ENCODE measurements at places on chromosomes 7 and 10.

- DNase-seq = no peak
Observed at GRCh38 chr10:31751051-31751737, 177.4 kb downstream of the ARHGAP12 start.

GRCh38 chr10:129483430-129484010 lies 16.5 kb downstream of the MGMT start:
- DNase-seq = peak; percentile 8

- DNase-seq = no peak
Observed at GRCh38 chr10:58070956-58071355, 196.7 kb downstream of the IPMK start.

DNA sequence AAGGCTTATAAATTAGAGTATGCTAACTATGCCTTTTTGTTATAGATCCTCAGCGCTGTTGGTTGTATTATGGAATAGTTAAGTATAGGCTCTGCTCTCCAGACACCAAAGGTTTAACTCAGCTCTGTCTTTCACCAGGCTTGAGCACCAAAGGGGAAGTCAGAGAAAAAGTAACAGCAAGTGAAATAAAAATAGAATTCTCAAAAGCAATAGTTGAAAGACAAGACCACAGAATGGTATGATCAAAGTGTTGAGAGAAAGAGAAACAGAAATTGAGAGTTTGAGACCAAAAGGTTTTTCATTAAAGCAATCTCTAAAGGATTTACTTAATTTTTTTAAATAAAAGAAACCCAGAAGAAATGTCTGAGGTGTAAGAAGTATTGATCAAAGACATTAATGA lies 529.8 kb upstream of the C7orf33 start:
- no peak for DNase-seq

DNA sequence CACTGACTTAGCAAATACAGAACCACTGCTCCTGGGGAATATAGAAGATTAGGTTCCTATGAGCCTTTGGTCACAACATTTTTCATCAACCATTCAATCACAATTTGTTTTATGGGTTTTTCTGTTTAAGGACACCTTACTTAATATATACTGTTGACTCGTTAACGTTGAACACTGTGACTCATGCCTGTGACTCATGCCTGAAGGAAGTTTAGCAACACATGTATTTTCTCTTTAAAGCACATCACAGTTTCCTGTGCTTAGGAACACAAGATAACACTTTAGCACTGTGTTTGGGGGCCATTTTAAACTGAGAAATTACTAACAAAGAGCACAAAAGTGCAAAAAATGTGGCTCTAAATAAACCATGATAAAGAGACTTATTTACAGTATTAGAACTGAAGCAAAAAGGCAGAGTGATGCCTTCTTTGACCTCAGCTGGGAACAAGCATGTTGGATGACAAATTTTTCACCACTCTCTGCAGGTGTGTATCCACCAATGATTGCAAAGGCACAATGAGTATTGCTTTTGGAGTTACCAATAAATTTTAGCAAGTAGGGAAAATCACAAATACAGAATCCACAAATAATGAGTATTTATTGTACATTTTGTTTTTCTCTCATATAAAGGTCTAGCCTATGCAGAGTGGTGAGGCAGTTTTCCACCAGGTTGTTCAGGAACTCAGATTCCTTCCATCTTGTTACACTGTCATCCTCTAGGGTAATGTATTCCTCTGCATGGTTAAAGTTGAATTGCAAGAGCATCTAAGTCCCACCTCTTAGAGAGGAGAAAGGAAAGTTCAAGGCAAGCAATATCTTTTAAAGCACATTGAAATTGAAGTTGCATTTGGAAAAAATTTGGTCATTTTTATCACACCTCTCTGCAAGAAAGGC lies 7.3 kb downstream of the FGFBP3 start:
- DNase-seq = peak; percentile 70

DNA sequence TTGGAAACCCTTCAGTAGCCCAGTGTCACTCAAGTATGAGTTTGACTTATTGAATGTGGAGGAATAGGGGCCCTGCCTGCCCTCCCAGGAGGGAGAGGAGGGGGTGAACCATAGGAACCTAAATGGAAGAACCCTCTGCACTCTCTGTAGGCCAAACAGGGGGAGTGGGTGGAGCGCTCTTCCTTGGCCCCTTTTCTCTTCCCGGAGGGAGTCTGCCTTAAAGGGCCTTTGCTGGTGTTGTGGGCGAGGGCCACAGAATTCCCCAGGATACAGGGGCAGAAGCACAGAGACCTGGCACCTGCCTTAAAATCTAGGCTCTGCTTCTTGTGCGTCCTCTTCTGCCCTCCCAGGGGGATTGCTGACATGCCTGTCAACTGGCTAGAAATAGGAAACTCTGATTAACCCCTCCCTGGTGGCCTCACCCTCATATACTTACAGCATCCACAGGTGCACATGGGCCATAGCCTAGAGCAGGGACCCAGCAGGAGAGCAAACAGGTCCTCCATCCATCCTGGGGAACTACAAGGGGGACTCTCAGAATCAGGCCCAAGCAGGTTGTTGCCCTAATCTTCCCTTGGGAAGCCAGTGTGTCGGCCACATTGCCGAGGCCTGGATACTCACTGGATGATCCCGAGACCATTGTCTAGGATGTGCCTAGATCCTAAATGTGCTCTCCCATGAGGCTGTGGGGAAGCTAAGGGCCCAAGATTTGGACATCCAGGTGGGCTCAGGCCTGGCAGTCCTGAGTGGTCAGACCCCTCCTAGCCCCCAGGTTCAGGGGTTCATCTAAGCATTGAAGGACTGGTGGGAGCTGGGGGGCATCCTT lies 3.4 kb downstream of the TRIM8 start:
- no peak for DNase-seq

DNA sequence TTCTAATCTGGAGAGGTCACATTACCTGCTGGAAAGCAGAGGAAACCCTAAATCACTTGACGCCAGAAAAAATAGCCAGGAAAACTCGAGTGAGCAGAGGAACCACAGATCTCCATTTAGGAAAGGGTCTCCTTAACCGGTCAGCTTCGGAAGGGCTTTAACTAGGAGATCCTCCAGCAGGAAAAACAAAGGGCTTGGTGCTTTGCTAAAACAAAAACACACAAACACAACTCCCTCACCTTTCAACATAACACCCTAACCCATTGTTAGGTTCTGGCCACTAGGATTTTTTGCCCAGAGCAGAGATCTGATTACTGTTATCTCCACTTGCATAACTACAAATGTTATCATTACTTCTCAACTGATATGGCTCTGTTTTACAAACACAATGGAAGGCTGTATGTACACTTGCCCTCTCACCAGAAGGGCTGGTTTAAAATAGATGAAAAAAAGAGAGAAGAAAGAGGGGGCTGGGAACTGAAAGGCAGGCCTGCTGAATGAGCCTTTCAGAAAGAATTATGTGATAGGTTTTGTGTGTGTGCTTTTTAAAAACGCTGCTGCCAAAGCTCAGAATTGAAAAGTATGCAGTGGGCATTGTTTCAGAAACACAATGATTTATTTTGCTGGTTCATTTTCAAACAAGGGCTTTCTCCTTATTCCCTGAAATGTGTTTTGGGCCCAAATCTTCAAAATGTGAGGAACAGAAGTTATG lies 161.5 kb downstream of the FGFR2 start:
- no peak for DNase-seq

GRCh38 chr7:95897557-95898251 lies 125.3 kb downstream of the DYNC1I1 start:
- no peak for DNase-seq

- DNase-seq = peak; percentile 42
Observed at GRCh38 chr7:4683884-4684565, 1.9 kb downstream of the FOXK1 start.

- no peak for DNase-seq
Observed at GRCh38 chr10:113692271-113692670, 12.6 kb downstream of the CASP7 start.

- no peak for DNase-seq
Observed at GRCh38 chr10:72238392-72239175, 22.5 kb upstream of the ASCC1 start.

- no peak for DNase-seq
Observed at GRCh38 chr10:132457328-132458070, 60.5 kb downstream of the PWWP2B start.

DNA sequence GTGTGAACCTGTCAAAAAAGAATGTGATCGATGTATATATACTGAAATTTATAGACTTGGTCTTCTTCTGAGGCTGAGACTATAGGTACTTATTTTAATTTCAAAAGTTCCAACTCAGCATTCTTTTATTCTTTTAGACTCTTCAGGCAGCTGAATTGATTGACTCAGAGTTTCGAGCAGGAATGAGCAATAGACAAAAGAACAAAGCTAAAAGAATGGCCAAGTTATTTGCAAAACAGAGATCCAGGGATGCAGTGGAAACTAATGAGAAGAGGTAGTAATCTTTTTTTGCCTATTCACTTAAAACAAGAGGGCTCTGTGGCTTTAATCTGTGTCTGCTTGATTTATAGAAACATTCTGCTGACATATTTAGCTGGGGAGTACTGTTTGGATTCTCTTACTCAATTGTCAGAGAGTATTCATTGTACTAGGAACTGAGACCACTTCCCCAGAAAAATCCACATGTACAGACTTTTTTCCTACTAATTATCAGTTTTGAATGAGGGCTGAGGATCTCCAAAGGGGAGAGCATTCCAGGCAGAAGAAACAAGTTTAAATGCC lies 30.1 kb downstream of the BTAF1 start:
- DNase-seq = no peak

- no peak for DNase-seq
Observed at GRCh38 chr10:85012305-85012704, 683.9 kb downstream of the CCSER2 start.

DNA sequence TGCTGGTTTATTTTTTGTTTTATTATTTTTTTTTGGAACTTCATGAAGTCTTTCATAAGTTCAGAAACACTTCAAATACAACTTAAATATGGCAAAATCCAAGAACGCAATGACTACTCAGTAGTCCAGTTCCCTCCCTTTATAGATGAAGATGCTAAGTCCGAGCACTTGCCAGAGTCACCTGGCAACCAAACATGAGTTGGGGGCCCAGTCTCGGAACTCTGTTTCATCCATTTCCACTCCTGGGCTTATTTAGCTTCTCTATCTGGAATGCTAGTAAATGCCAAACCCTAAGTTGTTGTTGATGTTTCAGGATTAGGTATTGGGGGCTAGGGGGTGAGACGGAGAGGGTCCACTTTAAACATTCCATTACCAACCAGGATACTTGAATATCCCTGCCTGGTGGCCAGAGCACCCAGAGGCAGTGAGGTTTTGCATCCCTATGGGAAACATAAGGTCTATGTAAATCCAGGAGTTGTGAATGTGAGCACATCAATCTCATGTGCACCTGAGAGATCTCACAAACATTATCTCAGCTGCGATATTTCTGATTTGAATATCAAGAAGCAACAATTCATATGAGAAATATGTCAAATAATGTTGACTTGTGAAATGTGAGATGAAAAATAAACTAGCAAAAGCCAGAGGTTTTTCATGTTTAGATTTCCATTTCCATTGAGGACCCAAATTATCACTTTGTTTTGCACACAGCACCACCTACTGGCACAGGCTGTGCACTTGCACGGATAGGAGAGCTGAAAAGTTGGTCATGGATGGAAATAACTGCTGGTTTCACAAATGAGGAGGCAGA lies 129.3 kb downstream of the PKD1L1 start:
- DNase-seq = peak; percentile 57

- DNase-seq = peak; percentile 64
Observed at GRCh38 chr10:3783682-3784432, 1.2 kb downstream of the KLF6 start.

GRCh38 chr7:78953726-78954363 lies 499.6 kb downstream of the MAGI2 start:
- DNase-seq = no peak

- DNase-seq = no peak
Observed at GRCh38 chr10:43037440-43037839, 39.4 kb upstream of the RET start.

DNA sequence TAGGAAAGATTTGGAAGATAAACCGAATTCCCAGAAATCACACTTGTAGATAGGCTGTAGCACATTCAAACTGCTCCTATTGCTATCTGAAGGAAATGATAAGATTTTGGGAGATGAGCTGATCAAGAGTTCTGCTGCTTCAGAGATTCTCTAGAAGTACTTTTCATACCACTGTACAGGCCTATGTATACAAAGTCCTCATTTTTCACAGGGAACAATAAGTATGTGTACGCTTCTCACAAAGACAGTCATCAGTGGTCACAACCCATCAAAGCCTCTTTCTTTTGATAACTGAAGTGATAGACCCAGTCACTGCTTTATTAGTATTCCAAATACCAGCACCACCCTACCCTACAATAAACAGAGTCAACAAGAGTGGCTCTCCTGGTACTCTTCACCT lies 15.6 kb upstream of the SEPTIN7 start:
- no peak for DNase-seq

DNA sequence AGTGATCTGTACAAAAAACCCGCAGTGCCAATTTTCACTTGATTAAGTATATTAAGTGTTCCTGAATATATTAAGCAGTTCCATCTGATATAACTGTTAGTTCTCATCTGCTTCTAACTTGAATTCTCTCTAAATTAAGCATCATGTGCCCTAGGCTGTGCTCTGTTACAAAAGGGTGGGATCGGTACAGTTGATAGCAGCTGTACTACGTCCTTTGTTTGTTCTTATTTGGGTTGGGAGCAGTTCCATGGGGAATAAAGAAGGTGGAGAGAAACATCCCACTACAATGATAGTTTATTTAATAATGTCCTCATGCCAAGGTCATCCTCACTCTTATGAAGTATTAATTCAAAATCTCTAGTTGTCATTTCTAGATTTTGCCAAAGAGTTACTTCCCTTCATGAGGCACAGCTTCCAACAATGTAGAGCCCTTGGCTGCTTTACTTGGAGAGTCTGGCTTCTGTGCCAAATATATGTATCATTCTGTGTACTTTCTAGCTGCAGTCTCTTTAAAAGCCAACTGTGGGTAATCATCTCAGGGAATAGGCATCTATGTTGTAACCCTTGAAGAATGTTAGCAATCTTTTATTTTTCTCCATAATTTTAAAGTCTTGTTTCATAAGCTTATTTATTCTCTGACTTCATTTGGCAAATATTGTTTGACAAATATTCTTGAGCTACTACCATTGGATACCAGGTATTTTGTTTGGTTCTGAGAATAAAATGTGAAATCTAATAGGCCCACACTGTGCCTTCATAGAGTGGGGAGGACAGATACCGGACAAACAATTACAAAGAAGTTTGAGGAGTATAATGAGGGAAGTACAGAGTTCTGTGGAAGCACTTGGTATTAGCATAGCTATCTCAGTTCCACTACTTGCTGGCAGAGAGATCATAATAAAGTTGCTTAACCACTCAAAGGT lies 22.4 kb upstream of the AHR start:
- no peak for DNase-seq

Data from erythroblast (primary cell).